Kidney (tissue), 22 donors: ENCODE measurements at places on chromosomes 11 and 22. TPM values are rescaled to one million over a fixed set of nuclear protein-coding genes. Genes with fewer than 3 reads are reported as not detected.
A peak's percentile ranks its signal among the peaks of the same experiment; 100 is the strongest.

- H3K36me3 ChIP-seq, result no peaks in the 10 kb centered on the region
- no peak for DNase-seq
- no peaks in the 10 kb centered on the region for H3K27me3 ChIP-seq
- H3K27ac ChIP-seq, result no peak overlapping the region
- no peaks in the 10 kb centered on the region for H3K4me1 ChIP-seq
Measured at GRCh38 chr11:88117281-88117858, 57.9 kb downstream of the RAB38 start.

DNA sequence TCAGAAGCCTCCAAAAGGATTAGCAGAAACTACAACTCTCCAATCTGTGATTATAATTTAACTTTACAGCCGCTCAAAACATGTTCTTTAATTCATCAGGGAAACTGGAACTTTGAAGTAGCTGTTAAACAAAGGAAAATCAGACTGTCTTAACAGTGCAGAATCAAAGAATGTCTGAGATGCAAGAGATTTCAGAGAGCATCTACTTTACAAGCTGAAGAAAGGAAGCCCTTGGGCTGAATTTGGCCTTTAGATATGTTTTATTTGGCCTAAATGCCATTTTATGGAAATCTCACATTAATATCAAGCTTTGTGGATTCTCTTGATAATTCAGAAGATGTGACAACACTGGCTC lies 281.5 kb upstream of the CTSC start:
- H3K4me3 ChIP-seq, result no peak overlapping the region
- no peak for DNase-seq
- H3K27ac ChIP-seq, result no peak overlapping the region
- H3K36me3 ChIP-seq, result no peaks in the 10 kb centered on the region
- no peaks in the 10 kb centered on the region for H3K4me1 ChIP-seq

The CECR2 gene
- total RNA-seq, result 3.4 TPM

GRCh38 chr11:109401545-109401944 lies 20.4 kb upstream of the C11orf87 start:
- no peak overlapping the region for H3K4me3 ChIP-seq
- no peaks in the 10 kb centered on the region for H3K36me3 ChIP-seq
- no peaks in the 10 kb centered on the region for H3K4me1 ChIP-seq
- no peaks in the 10 kb centered on the region for H3K27me3 ChIP-seq
- DNase-seq, result no peak

The GNAZ gene
- 5.7 TPM for total RNA-seq

GRCh38 chr11:16111690-16112089 lies 244.7 kb downstream of the SOX6 start:
- peak overlapping the region; percentile 53 for H3K4me3 ChIP-seq
- peak; percentile 71 for DNase-seq
- peak overlapping the region; percentile 60 for H3K27ac ChIP-seq
- H3K4me1 ChIP-seq, result peaks cover 17% of the 10 kb centered on the region
- no peaks in the 10 kb centered on the region for H3K36me3 ChIP-seq
- H3K27me3 ChIP-seq, result no peaks in the 10 kb centered on the region

DNA sequence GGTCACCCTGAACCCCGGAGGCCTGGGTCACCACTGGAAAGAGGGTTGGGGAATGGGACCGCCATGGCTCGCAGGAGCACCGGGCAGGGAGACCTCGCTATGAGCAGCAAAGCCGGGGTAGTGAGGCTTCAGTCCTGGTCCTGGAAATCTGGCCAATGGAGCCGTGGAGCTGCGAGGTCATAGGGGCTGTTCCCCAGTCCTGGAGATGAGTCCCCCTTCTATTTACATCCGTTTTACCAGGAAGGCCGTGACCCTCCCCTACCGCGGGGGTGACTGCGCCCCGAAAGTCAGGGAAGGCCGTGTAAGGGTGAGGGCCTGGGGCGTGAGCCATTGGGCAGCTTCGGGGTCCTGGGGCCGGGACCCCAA lies 449 bp downstream of the PIDD1 start:
- peaks cover 18% of the 10 kb centered on the region for H3K4me1 ChIP-seq
- peak overlapping the region; percentile 36 for H3K4me3 ChIP-seq

DNA sequence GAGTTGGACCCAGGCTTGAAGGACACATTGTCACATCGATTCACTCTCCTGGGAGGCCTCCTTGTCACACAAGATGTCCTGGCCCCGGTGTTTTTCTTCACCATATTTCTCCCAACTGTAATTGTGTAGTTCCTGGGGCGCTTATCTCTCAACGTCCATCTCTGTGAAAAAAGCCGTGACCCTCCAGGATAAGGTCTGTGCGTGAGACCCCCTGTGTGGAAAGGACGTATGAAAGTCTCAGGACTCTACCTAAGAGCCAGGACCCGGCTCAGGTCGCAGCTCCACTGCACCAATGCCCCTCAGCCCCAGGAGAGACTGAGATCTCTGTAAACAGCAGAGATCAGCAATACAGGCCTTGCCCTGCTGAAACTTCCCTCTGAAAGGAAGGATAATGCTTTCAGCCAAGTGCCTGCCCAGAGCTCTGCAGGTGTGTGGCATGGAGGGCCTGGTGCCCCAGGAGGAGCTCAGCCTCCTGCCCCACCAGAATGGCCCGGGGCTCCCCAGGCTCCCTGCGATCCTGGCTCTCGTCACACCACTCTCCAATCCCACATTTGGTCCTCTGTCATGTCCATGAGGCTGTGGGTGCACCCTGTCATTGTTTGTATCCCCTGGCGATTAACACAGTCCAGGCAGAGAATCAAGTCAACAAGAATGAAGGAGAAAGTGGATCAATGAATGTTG lies 119.2 kb upstream of the TMEM45B start:
- H3K4me1 ChIP-seq, result no peaks in the 10 kb centered on the region
- no peaks in the 10 kb centered on the region for H3K36me3 ChIP-seq
- H3K4me3 ChIP-seq, result no peak overlapping the region
- DNase-seq, result no peak
- no peak overlapping the region for H3K27ac ChIP-seq
- H3K27me3 ChIP-seq, result no peaks in the 10 kb centered on the region

GRCh38 chr11:46414466-46414796 lies 22.9 kb upstream of the CHRM4 start:
- DNase-seq, result no peak
- no peak overlapping the region for H3K4me3 ChIP-seq
- H3K36me3 ChIP-seq, result peaks cover 22% of the 10 kb centered on the region
- no peaks in the 10 kb centered on the region for H3K27me3 ChIP-seq
- no peak overlapping the region for H3K27ac ChIP-seq
- H3K4me1 ChIP-seq, result no peaks in the 10 kb centered on the region

The HTR3A gene
- total RNA-seq, result 1.1 TPM

The RBMXL2 gene
- 0.13 TPM for total RNA-seq

The SLC29A2 gene
- total RNA-seq, result 10.4 TPM

GRCh38 chr11:72686639-72687220 lies 12.5 kb upstream of the PDE2A start:
- peaks cover 29% of the 10 kb centered on the region for H3K36me3 ChIP-seq
- H3K27me3 ChIP-seq, result no peaks in the 10 kb centered on the region
- H3K4me1 ChIP-seq, result no peaks in the 10 kb centered on the region

The SYT13 gene
- 6.8 TPM for total RNA-seq

- H3K4me3 ChIP-seq, result no peak overlapping the region
- H3K4me1 ChIP-seq, result no peaks in the 10 kb centered on the region
- DNase-seq, result no peak
- peaks cover 32% of the 10 kb centered on the region for H3K36me3 ChIP-seq
Measured at GRCh38 chr11:77677138-77677537, 39.5 kb upstream of the CLNS1A start.
